ENCODE measurements at places on chromosomes 12 and 14.

- no peak for DNase-seq
Measured at GRCh38 chr14:68214431-68214830, 394.9 kb downstream of the RAD51B start.

DNA sequence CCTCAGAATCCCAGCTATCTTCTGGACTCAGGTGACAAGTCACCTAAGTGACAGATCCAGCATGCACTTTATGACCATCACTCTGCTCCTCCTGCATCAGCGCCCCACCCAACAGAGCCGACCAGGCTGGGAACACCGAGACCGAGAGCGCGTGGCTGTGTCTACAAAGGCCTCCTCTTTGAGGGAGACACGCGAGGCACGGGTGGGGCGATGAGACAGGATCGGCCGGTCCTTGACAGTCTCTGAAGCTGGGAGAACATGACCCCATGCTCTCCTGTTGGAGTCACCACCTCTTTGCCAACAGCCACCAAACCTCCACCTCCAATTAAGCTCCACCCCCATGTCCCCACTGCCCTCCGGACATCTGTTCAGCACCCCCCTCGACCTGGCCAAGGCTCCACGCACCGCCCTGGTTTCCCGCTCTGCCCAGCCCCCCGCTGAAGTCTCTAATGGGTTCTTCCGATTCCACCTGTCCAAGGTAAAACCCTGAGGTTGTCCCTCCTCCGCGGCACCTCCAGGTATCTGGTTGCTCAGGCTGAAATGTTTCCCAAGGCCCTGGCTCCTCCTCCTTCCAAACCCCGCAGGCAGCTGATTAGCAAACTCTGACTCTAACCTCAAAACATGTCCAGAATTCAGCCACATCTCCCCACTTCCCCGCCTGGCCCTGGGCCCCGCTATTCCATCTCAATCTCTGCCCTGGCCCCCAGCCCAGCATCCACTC, 31.5 kb downstream of the HSP90AA1 start:
- no peak for DNase-seq

GRCh38 chr14:33375196-33375595, 436.5 kb downstream of the NPAS3 start:
- DNase-seq: no peak

- no peak for DNase-seq
Measured at GRCh38 chr12:106878804-106879203, 76.9 kb upstream of the TMEM263 start.

GRCh38 chr12:34186492-34186891, 164.2 kb downstream of the ALG10 start:
- no peak for DNase-seq

- no peak for DNase-seq
Measured at GRCh38 chr14:98370352-98370751, 901.6 kb downstream of the BCL11B start.

- no peak for DNase-seq
Measured at GRCh38 chr12:85309125-85309566, 29.1 kb downstream of the ALX1 start.

GRCh38 chr14:36226164-36226563, 49.6 kb upstream of the PTCSC3 start:
- no peak for DNase-seq

GRCh38 chr12:117518594-117519270, 157.3 kb upstream of the NOS1 start:
- no peak for DNase-seq

DNA sequence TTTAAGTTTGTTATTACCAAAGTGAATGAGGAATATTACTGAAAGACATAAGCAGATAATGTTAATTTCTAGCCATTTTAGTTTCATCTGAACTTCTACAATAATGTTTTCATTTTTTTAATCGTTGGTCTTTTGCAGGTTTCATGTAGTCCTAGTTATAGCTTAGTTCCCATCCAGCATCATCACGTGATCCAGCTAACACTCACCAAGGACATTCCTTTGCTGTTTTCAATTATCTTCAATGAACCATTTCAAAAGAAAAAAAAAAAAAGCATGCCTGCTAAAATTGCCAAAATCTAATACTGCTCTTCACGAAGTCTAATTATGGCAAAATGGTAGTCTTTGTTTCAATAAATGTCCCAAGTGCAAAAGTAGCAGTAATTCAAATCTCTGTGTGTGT, 187.7 kb upstream of the ATXN7L3B start:
- no peak for DNase-seq

GRCh38 chr14:103880348-103881267, 33.2 kb upstream of the PPP1R13B start:
- DNase-seq: no peak

GRCh38 chr12:63792338-63792737, 12.6 kb downstream of the RXYLT1 start:
- no peak for DNase-seq

All from activated naive CD4-positive, alpha-beta T cell (primary cell).